CD4-positive, alpha-beta T cell treated with Interleukin-10 for 1 hour (primary cell): ENCODE measurements at places on chromosomes 16 and 17.

DNA sequence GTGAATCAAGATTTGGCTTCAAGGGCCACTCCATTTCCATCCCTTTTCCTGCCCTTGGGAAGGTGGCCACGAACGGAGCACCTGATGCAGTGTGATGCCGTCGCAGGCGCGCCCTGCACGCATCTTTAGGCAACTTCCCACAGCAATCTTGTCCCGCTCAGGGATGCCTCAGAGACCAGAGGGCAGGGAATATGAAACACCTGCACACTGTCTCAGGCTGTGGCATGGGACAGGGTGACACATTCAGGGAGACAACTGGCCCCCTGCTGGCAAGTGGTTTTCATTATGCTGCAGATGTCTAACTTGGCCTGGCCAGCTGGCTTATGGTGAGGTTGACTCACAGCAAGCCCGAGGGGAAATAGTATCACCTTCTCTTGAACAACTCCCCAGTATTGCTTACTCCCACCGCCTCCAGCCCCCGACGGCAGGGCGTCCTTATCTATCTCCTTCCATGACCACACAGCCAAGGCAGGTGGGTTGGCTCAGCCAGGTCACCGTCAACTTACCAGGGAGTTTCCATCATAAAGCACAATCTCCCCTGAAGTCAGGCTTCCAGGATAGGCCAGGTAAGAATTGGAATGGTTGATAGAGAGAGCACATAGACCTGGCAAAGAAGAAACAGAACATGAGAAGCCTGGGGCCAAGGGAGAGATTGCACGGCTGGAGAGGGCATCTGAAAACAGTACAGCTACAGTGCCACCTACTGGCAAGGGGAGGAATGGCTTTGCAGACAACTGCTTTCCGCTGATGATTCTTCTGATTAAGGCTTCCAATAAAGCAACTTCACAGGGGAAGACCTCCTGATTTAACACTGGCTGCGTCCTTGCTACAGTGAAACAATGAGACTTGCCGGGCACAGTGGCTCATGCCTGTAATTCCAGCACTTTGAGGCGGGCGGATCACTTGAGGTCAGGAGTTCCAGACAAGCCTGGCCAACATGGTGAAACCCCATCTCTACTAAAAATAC, 21.1 kb downstream of the WIPI1 start:
- peak; percentile 89 for DNase-seq

GRCh38 chr17:57566721-57567120, 178.4 kb downstream of the CCDC182 start:
- no peak for DNase-seq

DNA sequence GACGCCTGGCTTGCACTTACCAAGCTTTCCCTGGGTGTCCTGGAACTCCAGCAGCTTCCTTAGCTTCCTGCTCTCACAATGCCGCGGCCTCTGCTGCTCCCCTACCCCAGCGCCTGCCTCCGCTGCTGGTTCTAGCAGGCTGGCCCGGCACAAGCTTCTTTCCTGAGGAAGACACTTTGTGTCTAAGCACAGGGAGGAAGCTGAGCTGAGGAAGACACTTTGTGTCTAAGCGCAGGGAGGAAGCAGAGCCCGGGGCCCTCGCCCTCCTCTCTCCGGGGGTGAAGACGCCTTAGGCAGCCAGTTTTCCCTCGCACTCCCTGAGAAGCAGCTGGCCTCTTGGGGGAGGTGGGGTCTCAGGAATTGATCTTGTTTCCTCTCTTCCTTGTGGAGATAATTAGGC, 64.9 kb downstream of the PLD6 start:
- DNase-seq: no peak

DNA sequence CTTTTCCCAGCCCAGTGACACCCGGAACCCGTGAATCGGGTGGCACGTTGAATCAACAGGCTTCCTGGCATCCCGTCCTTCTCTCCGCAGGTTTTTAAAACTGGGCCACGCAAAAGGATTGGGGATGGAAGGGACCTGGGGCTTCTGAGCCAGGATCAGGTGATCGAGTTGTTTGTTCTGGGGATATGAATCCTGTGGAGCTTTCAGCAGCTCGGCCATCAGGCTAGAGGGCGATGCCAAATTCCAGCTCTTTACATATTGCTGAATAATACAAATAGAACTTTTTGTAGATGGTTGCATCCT, 473 bp downstream of the SUPT6H start:
- DNase-seq: no peak

GRCh38 chr16:82886146-82886545, 259.4 kb downstream of the CDH13 start:
- DNase-seq: no peak

DNA sequence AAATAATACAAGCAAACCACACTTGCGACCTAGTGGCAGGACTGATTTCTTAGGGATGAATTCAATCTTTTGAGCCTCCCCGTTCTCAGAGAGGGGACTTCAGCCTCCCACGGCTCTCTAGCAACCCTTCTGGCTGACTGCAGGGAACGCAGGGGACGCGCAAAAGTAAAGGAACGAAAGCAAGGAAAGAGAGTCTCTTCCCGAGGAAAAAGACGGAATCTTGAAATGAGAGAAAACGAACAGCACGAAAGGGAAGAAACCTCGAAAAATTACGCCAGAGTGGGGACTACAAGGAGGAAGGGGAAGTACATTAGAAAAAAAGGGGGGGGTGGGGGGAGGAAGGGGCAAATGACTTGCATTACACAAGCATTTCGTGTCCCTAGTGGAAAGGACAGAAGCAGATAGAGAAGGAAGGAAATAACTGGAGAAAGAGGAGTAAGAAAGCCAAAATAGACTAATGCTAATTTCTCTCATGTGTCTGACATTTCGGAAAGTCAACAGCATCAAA, 1.2 kb downstream of the GRB2 start:
- peak; percentile 65 for DNase-seq

GRCh38 chr16:28990375-28991040, 5.7 kb downstream of the LAT start:
- peak; percentile 39 for DNase-seq

DNA sequence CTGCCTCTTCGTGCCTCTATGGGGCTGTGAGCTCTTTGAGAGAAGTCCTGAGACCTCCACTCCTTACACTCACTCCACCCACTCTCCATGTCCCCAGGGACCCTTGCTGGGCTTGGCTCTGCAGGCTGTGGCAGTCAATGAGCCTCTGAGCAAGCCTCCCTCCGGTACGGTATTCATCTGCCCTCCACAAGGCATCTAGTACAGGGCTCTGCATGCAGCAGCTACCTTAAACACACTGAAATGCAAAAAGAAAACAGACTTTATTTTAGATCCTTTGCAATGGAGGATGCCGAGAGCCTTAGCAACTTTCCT, 38.9 kb upstream of the SMPD3 start:
- no peak for DNase-seq

DNA sequence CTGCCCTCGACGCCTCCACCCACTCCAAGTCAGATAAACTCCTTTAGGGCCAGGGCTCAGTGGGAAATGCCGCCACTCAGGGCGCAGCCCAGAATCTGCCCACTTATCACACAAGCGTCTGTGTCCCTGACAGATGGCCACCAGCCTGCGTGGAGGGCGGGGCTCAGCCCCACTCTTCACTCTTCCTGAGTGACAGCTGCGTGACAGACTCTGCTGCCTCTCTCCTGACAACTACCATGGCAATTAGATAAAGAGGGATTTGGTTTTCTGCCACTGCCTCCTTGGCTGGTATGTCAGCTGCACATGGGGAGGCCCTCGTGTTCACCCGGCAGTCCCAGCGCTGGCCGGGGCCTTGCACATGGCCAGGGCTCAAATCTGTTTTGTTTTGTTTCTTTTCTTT, 96.2 kb downstream of the RTN4RL1 start:
- DNase-seq: no peak
